Suppressor macrophage (primary cell): ENCODE measurements at places on chromosomes 13 and 19.

DNA sequence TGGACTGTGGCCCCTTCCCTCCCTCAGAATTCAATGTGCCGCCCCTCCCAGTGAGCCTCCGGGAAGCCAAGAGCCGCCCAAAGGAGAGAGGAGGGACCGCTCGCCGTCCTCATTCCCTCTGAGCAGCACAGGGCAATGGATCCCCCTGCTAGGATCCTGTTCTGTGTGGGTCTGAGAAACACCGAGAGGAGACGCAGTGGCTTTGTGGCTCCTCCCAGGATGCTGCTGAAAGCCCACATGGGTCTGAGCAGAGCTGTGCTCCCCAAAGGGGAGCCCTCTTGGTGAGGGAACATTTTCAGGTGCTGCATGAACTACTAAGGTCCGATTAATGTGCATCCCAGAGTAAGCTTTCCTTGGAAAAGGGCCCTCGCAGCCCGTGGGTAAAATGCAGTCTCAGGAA lies 30.4 kb downstream of the DHRS12 start:
- DNase-seq = no peak

DNA sequence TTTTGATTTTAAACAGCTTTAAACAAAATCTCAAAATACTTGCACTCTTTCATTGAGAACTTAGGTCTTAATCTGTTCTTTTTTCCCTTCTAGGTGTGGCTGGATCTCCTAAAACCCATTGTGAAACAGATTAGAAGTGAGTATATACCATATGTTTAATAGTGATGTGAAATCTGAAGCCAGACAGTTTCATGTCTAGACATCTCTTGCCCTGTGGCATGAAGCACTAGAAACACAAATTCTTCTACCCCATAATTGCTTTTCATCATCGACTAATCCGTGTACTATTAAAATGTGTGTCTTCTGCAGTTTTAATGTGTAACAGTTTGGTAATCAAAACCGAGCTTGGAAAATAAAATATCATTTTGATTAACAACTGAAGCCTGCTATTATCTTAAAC lies 188.2 kb upstream of the RNF113B start:
- no peak for DNase-seq

- DNase-seq = peak; percentile 66
Measured at GRCh38 chr19:47609906-47610894, 1.3 kb downstream of the BICRA start.

- no peak for DNase-seq
Measured at GRCh38 chr13:50016444-50016843, 1.2 kb downstream of the KCNRG start.

GRCh38 chr19:11256189-11256588 lies 6.1 kb downstream of the DOCK6 start:
- DNase-seq = no peak

GRCh38 chr13:109644069-109644750 lies 142.2 kb downstream of the IRS2 start:
- DNase-seq = no peak

- no peak for DNase-seq
Measured at GRCh38 chr19:6717441-6717971, 2.9 kb downstream of the C3 start.

DNA sequence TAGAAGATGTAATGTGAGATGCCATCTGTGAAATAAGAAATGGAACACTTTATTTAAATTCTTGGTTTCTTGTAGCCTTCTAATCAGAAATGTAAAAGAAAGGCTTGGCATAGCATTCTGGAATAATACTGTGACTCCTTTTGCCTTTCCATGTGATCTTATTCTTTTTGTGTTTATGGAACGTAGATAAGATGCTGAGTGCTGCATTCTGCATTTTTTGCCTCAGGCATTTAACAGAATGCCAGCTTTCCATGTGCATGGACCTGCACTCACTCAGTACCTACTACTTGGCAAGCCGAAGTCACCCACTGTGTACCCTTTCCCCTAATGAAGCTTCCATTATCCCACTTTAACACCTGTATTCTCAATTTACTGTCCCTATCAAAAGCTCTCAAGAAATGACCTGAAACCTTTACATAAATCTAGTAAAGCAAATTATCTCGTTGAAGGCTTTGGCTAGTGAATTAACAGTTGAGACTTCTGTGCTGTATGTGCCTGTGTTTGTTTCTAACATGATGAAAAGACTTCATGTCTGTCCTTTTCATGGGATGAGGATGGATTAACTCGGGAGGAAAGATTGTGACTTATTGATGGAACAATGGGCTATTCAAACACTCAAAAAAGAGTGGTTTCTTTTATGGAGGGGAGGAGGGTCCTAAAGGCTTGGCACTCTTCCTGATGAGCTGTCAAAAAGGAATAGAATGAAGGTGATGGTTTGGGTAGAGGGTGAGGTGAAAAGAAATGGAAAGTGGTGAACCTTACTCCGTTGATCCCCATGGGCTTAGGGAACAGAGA lies 44.7 kb upstream of the FRY start:
- no peak for DNase-seq
